Neural progenitor cell (in vitro differentiated cells): ENCODE measurements at places on chromosomes 3 and 15. TPM values are rescaled to one million over a fixed set of nuclear protein-coding genes. Genes with fewer than 3 reads are reported as not detected.

Gene AGBL1
- total RNA-seq = 5.5 and 6.2 TPM in 2 replicates

DNA sequence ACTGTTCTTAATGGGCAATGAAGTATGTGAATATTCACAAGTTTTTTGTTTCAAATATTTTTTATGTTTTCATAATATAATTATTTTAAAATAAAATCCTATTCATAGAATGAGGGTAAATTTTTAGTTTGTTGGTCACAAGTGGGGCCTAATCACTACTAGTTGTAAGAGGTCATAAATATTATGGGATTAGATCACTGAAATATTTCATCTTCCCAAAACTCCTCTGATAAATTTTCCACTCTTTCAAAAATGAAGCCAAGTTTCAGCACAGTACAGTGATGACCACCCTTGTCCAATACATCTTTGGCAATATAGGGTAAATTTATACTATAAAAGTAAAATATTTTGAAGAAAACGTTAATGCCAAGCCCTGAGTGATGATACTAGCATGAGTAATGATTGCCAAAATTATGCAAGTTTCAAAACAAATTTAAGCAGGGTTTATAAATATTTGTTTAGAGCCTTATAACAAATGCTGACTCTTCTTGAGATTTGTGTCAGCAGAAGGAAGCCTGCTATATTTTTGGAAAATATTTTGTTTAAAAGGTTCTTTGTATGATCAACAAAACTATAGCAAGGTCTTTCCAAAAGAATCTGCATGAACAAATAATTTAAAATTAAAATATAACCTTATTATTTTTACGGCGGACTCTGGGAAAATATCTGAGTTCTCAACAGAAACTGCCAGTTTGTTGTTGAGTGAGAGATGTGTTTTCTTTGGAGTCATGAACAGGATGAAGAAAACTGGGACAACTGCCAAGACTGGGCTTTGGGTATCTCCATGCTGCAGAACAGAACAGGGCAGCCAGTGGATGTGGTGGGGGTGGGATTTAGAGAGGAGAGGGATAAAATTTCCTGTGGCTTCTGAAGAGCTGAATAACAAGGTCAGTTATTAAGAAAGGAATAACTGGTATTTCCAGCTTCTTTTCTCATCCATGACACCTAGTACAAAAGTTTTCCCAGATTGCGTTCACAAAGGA lies 17.9 kb upstream of the TM4SF1 start:
- no peak overlapping the region for H3K27ac ChIP-seq
- DNase-seq = no peak
- H3K4me3 ChIP-seq = no peak overlapping the region
- H3K27me3 ChIP-seq = no peaks in the 10 kb centered on the region

DNA sequence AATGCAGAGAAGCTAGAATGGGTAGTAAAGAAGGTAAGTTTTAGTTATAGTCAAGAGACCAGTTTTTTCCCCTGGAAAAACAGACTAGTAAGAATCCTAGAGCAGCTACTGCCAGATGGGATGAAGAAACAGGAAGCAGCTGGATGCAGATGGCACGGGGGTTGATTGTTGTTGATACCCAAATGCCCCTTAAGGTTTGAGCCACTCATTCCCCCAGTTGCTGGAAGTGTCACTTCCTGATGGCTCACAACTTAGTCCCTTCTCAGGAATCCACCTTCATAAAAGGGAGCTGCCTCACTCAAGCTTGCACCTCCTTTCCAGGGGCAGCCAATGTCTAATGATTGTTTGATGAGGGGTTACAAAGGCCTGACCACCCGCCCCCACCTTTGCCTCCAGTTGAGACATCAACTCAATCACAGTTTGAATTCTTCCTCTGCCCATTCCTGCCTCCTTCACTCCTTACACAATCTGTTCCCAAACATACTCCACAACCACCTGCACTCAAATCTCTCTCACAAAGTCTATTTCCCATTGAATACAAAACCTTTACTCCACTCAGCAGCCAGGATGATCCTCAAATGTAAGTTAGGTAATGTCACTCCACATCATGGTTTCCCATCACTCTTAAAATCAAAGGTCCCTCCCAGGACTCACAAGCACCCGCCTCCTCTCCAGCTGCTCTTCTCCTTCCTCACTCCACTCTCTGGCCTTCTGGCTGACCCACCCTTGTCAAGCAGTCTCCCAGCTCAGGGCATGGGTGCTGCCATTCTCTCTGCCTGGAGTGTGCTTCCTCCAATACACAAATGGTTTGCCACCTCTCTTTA lies 450.1 kb upstream of the THBS1 start:
- H3K4me3 ChIP-seq = no peak overlapping the region
- DNase-seq = no peak
- no peak overlapping the region for H3K27ac ChIP-seq
- peaks cover 9% of the 10 kb centered on the region for H3K4me1 ChIP-seq

- no peak overlapping the region for H3K4me3 ChIP-seq
- H3K27ac ChIP-seq = no peak overlapping the region
- no peaks in the 10 kb centered on the region for H3K36me3 ChIP-seq
- peaks cover 5% of the 10 kb centered on the region for H3K4me1 ChIP-seq
Measured at GRCh38 chr3:115141033-115141757, 5.9 kb downstream of the ZBTB20 start.

DNA sequence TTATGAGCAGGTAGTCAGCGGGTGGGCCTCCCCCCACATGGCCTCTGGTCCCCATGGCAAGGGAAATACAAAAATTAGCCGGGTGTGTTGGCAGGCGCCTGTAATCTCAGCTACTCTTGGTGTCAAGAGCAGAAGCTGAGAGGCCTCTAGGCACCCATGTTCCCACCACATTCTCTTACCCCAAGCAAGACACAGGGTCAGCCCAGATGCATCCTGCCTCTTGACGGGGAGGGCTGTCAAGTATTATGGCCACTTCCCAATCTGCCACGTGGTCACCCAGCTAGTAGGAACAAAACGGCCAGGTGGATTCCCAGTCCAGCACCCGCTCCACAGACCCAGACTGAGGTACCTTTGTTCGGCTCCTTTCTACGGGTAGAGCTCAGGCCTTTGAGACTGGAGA lies 16.2 kb upstream of the SLC6A6 start:
- H3K4me3 ChIP-seq = no peak overlapping the region
- no peaks in the 10 kb centered on the region for H3K27me3 ChIP-seq
- no peak overlapping the region for H3K27ac ChIP-seq
- H3K36me3 ChIP-seq = no peaks in the 10 kb centered on the region
